ENCODE measurements at places on chromosomes 3 and 15. TPM values are rescaled to one million over a fixed set of nuclear protein-coding genes. Genes with fewer than 3 reads are reported as not detected.

- DNase-seq: no peak
Measured at GRCh38 chr15:58770519-58770856, 614 bp upstream of the MINDY2 start.

GRCh38 chr3:48465531-48466378 is 19.2 kb downstream of the ATRIP start:
- DNase-seq: peak; percentile 100

- no peak for DNase-seq
Measured at GRCh38 chr3:68945225-68945624, 12.9 kb upstream of the TAFA4 start.

DNA sequence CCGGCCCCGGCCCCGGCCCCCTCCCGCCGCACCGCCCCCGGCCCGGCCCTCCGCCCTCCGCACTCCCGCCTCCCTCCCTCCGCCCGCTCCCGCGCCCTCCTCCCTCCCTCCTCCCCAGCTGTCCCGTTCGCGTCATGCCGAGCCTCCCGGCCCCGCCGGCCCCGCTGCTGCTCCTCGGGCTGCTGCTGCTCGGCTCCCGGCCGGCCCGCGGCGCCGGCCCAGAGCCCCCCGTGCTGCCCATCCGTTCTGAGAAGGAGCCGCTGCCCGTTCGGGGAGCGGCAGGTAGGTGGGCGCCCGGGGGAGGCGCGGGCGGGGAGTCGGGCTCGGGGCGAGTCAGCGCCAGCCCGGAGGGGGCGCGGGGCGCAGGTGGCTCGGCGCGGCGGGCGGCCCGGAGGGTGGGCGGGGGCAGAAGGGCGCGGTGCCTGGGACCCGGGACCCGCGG is 352 bp downstream of the CHRD start:
- DNase-seq: peak; percentile 91

ARIH2 gene
- 137 TPM for total RNA-seq

MEX3B gene
- 2.9 TPM for total RNA-seq

- no peak for DNase-seq
Measured at GRCh38 chr3:105629718-105630117, 239.1 kb downstream of the CBLB start.

DNA sequence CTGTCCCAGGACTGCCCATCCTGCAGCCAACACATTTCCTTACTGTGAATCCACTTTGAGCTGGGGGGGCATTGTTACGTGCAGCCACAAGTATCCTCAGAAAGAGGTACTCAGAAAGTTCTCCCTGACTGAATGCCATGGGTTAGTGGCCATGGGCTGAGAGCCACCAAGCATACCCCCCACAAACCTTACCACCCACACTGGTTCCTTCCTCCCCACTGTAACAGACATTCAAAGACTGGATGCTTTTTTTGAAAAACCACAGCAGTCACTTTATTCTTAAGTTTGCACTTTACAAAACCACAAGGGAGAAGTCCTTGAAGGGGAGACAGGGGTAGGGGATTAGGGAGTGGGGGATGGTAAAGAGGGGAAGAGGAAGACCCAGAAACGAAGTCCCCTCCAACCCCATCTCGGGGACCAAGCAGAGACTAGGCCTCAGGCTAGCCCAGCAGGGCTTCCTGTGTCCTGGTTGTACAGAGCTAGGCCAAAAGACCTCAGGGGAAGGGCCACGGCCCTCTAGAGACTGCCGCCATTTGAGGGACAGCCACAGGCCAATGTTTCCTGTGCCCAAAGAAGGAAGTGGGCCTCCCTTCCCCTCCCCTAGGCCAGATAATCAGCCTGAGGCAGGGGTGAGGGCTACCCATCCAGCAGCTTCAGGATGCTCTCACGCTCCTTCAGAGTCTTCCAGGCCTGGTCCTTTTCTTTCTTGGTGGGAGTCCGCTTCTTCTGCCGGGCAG is 10.1 kb upstream of the CAMK1 start:
- DNase-seq: no peak

CD86 gene
- not detected for total RNA-seq

DNA sequence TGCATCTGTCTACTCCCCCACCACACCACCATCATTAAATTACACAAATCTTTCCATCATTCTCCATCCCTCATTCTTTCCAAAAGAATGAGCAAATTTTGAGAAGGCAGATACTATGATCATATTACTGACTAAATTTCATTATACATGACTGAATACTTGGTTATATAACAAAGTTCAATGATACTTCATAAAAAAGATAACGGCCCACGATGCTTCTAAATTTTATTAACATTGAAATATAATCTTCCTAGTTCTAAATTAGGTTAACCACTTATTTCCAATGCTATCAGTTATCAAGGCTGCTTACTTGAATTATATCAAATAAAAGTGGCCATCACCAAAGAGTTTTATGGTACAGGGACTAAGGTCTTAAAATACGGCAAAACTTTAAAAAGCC is 13.5 kb downstream of the HERC1 start:
- no peak for DNase-seq

KCNMB3 gene
- 2.0 TPM for total RNA-seq

ZNF445 gene
- total RNA-seq: 8.0 TPM

GTPBP8 gene
- total RNA-seq: 11.2 TPM

TEX55 gene
- not detected for total RNA-seq

DNA sequence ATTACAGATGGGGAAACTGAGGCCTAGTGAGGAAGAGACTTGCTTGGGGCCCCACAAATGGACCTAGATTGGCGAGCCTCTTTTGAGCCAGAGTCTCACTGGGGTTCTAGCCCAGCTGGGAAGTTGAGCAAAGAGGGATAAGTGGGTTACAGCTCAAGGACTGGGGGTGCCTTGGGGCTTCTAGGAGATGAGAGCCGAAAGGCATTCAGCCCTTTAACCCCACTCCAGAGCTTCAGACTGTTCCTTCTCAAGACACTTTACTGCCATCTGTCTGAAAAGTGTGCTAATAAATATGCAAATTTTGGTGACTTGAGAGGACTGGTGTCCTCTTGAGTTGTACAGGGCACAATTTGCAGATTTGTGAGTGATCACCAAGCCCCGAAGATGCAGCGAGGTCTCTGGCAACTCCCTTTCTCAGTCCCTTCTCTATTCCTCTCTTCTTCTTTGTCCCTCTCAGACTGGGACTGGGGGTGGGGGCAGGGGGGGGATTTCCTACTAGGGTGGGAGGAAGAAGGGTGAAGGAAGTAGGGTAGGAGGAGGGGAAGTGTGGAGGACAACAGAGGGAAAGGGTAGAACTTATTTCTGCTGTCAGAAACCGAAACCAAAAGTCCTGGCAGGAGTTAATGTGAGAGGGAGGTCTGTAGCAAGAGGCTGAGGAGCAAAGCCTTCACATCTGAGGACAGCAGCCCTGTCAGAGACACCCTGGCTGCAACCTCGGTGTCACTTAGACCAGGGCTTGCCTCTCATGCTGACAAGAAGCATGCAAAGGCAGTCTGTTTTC is 16.2 kb upstream of the ANKDD1A start:
- DNase-seq: peak; percentile 83

GRCh38 chr3:141368062-141368924 is at the start of gene ZBTB38:
Gene ZBTB38, plus strand, starts transcription at chr3:141368504. Its CDS starts 73,885 bp downstream, at chr3:141442389.
- DNase-seq: peak; percentile 96

DNA sequence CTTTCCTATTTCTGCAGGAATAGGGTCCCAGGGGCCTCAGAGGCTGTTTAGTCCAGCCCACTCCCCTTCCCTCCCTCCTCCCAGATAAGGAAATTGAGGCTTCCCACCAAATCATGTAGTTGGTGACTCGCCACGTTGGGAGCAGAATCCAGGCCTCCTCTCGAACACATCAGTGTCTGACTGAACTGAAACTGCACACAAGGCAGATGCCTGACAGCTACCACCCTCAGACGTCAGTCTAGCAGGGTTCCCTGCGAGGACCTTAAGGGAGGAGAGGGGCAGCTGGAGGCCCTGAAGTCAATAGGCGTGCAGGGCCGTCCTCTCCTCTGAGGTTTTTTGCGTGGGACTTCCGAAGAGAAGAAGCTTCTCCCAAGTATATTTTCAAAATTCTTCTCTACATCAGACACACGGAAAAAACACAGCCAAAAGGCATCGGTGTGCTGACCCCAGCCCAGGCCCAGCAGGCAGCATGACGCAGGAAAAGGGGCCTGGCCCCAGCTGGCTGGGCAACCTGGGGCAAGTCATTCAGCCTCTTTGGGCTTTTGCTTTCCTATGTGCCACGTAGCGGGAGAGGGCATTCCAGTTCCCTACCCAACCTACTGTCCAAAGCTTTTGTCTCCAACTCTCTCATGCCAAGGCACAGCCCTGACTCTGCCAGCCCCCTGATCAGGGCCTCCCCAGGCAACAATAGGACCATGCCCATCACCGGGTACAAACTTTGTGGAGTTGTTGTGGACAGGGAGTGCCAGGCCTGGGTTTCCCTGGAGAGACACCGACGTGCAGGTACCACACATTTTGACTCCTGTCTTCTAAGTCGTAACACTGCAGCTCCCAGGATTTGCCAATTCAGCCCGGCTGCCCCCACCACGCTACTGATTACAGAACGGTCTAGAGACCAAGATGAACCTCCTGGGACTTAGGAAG is 283.1 kb downstream of the XXYLT1 start:
- DNase-seq: no peak

SLC27A2 gene
- 2.9 TPM for total RNA-seq

GRCh38 chr3:172129850-172130716 is 90.7 kb downstream of the FNDC3B start:
- peak; percentile 83 for DNase-seq

GRCh38 chr3:43104660-43105595 is 951 bp downstream of the POMGNT2 start:
- no peak for DNase-seq

DNA sequence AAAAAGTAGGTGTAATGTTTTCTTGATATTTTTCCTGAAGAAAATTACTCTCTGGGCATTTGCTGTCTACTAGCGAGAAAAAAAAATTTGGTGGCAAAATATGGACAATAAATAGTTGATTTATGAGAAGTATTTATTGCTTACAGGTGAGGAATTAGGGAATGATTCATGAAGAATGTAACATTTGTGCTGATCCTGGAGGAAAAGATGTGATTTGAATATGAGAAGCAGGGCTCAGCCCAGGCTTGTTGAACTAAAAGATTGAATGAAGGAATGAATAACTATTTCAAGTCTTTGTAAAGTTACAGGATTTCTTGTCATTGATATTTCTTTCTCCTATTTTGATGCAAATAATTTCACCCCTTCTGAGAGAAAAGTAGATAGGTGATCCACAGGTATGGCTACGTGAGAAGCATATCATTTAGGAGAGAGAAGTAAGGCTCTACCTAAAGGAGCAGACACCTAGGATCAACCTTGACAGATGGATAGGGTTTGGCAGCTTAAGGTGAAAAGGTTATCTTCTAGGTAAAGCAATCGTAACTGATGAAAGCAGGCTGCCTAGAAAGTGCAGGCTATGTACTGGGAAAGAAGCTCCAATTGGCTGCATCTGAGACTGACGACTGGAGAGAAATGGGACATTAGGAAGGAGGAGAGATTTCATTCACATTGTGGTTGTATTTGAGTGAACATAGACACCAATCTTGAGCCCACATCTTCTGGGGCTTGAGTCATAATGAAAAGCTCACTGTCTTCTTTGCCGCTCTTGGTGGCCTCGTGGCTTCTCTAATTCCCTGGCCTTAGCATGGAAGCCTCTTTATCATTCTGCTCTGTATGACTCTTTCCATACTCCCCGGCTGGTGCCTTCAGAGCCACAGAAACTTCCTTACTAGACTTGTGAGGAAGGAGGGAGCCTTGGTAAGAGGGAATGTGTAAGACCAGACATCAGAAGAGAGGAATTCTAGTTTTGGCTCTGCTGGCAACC is 106.5 kb downstream of the P3H2 start:
- DNase-seq: no peak

DNA sequence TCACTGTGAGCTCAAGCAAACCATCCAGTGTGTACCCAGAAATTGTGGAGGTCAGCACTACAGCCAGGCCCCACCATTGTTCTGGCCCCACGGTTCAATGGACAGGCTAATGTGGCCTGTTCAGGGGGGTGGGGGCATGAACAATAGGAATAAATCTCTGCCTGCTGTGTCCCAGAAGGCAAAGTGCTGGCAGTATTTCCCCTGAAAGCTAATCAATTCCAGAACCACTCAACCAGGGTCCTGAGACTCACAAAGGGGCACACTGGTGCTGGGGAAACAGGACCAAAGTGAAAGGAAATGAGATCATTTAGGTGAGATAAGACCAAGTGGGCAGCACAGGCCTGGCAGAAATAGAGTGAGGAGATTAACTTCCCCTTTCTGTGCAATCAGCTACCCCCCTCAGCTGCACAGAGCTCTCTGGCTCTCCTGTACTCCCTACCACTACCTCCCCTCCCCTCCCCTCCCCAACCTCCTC is 11.5 kb downstream of the CRYGS start:
- no peak for DNase-seq
